Left renal pelvis (tissue), 4 donors: ENCODE measurements at places on chromosomes 12 and 14.

GRCh38 chr14:105224845-105225570 lies 23.3 kb upstream of the BTBD6 start:
- no peak for DNase-seq

DNA sequence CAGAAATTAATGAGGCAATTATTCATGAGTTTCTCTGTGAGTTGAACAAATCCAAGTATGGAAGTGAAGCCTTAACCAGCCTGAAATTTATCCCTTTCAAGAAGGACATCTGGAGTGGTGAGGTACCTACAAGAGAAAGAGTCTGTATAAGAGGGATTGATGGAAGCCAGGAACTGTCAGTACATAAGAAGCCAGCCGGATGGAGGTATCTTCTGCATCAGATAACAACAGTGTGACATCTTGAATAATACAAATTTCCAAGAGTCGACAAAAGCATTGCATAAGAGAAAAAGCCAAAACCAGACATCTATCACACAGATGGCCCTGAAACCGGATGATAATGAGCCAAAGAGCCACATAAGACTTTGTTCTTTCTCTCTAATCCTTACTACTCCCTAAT lies 781.2 kb downstream of the FLRT2 start:
- no peak for DNase-seq

GRCh38 chr12:124898923-124899294 lies 15.5 kb downstream of the UBC start:
- no peak for DNase-seq

- no peak for DNase-seq
Measured at GRCh38 chr14:95545515-95546168, 10.8 kb downstream of the GLRX5 start.

DNA sequence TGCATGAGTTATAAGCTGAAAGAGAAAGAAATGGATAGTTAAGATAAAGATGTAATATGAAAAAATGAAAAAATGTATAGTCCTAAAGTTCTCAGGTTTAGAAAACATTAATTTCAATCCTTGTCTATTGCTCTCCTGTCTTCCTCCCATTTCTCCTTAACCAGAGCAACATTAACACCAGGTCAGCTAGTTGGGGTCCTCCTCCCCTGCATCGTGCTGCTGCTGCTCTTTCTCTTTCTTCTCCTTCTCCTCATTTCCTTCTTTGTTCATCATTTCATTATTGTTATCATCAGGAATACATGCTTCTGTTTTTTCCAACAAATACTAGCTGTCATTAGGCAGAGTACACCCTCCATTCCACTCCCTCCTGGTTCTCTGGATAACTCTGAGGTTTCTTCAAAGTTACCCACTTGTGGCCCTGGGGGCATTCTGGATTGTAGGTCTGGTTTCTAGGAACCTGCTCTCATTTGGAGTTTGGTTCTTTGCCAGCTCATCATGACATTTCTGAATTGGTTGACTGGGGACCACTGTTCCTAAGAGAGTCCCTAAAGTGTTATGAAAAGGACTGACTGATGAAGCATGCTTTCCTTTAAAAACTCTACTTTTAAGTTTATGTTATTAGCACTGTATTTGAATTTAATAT lies 17.0 kb downstream of the ACSS3 start:
- DNase-seq = no peak

DNA sequence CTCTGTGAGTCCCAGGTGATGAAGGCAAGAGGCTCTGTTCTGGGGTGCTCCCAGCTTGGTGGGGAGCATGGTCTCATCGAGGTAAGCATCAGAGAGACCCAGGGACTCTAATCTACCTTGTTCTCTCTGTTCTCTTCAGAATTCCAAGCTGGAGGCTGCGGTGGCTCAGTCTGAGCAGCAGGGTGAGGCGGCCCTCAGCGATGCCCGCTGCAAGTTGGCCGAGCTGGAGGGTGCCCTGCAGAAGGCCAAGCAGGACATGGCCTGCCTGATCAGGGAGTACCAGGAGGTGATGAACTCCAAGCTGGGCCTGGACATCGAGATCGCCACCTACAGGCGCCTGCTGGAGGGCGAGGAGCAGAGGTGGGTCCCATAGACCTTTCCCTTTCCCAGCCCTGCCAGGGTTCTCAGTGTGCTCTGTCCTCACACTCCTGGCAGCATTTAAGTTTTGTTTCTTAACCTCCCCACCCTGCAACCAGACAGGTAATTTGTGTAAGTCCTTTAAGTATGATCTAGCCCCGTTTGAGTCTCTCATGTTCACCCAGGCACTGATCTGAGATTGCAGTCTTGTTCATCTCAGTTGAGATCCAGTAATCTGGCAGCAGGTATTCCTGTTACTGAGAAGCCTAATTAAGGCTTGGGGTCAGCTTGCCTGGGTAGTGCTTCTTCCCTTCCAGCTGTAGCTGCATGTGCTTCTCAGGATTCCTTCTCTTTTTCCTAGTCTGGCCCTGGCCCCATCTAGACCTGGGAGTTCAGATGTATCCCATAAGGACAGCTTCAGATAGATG lies 14.8 kb upstream of the KRT81 start:
- no peak for DNase-seq

- DNase-seq = no peak
Measured at GRCh38 chr12:66152732-66153131, 17.1 kb downstream of the TMBIM4 start.
